ENCODE measurements at places on chromosomes 11 and 22. TPM values are rescaled to one million over a fixed set of nuclear protein-coding genes. Genes with fewer than 3 reads are reported as not detected.

The DEUP1 gene
- not detected for total RNA-seq

The APOA1 gene
- total RNA-seq = 0.58 TPM

The PHF21B gene
- 0.58 TPM for total RNA-seq

The MMP8 gene
- total RNA-seq = 0.12 TPM

The OR8H1 gene
- not detected for total RNA-seq

The KCNJ5 gene
- total RNA-seq = 0.42 TPM

The SLC37A4 gene
- total RNA-seq = 17.2 TPM

The FAM227A gene
- 0.29 TPM for total RNA-seq

The PAAF1 gene
- 9.3 TPM for total RNA-seq

The OR52I2 gene
- total RNA-seq = not detected

The MMP10 gene
- total RNA-seq = not detected

The PHOX2A gene
- total RNA-seq = not detected

The CRYBA4 gene
- not detected for total RNA-seq

The FXYD6 gene
- total RNA-seq = 27.9 TPM

The RIC3 gene
- total RNA-seq = 3.8 TPM

The MIOX gene
- total RNA-seq = not detected

The PKNOX2 gene
- 30.5 TPM for total RNA-seq

The CSNK2A3 gene
- total RNA-seq = 1.2 TPM

The MPPED2 gene
- total RNA-seq = 3.4 TPM

The LRRC10B gene
- total RNA-seq = 0.27 TPM

The PRODH gene
- 4.5 TPM for total RNA-seq

The IGLL1 gene
- total RNA-seq = not detected

The MS4A4A gene
- total RNA-seq = 9.4 TPM

The APOBEC3G gene
- total RNA-seq = 1.1 TPM

The POTEH gene
- not detected for total RNA-seq

The KDM4E gene
- not detected for total RNA-seq

The MUC5B gene
- not detected for total RNA-seq

The TMPRSS5 gene
- 0.47 TPM for total RNA-seq

The TTLL1 gene
- 1.9 TPM for total RNA-seq

The CCDC86 gene
- total RNA-seq = 43.9 TPM

The TSPAN32 gene
- 0.54 TPM for total RNA-seq

The OR5A1 gene
- not detected for total RNA-seq

The INS gene
- total RNA-seq = not detected

The SHISA8 gene
- total RNA-seq = not detected
